ENCODE measurements at places on chromosomes 12 and 14.

GRCh38 chr14:22547948-22548750 is 40.9 kb downstream of the DAD1 start:
- peak; percentile 59 for DNase-seq

GRCh38 chr12:132083614-132083940 is 60.5 kb downstream of the DDX51 start:
- DNase-seq, result no peak

DNA sequence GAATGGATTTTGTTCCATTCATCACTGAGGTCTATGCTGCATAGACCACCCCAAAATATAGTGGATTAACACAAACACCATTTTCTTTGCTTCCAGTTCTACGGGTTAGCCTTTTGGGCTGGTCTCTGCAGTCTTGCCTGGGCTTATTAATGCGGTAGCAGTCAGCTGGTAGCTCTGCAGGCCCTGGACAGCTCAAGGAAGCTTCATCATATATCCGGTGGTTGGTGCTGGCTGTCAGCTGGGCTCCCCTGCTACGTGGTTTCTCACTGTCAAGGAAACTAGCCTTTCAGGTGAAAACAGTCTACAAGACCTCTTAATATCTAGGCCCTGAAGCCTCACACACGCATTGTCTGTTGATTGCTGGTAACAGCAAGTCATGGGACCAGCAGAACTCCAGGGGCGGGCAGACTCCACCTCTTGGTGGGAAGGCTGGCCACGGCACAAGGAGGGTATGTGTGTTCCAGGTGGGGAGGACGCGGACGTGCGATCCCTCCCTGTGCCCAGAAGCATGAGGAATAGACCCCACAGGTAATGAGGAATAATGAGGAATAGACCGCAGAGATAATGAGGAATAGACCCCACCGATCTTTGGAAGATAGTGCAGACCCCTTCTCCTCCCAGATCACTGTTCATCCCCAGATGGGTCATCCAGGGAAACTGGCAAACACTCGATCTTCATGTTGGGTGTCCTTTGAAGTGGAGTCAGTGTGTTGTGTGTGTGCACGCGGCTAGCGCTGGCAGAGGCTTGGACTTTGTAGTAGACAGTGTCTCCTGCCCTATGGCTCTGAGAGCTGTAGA is 13.3 kb downstream of the TSPAN9 start:
- no peak for DNase-seq

- no peak for DNase-seq
Measured at GRCh38 chr12:19154686-19155085, 25.2 kb downstream of the PLEKHA5 start.

DNA sequence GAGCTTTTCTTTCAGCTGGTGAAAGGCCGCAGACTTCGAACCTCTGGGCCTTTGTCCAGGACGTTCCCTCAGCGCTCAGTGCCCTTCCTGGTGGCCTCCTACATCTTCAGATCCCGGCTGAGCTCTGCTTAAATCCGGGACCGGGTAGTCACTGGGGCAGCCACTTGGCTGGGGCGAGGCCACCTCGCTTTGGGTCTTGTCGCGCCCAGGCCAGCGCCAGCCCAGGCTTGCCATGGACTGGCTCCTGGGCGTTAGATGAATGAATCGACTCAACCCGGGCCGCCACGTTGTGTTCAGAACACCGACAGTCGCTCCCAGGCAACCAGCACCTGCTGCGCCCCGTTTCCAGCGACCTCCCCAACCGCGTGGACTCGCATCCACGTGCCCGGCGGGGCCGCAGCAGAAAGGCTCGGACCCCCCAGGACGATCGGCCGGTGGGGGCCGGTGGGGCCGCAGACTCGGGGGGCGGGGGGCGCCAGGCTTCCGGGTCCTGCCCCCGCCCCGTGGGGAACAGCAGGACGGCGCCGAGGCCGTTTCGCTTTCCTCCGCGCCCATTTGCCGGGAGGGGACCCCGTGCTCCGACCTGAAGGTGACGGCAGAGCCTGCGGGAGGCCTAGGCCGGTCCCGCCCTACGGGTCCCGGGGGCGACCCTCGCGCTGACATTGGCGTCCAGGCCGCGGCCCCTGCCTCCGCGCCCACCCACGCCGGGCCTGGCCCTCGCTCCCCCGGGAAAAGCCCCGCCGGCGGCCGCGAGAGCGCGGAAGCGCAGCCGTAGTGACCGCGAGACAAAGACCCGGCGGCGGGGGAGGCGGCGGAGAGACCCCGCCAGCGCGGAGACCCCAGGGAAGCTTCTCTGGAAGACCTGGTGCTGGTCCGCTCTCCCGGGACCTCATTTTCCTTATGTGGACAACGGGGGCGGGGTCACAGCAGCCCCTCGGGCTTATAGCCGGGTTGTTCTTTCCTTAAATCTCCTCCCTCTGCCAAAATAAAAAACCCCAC is 37.3 kb upstream of the RCOR1 start:
- DNase-seq, result peak; percentile 28

- DNase-seq, result no peak
Measured at GRCh38 chr12:1362143-1362662, 232.2 kb downstream of the FBXL14 start.

- no peak for DNase-seq
Measured at GRCh38 chr12:104407438-104407837, 49.3 kb upstream of the CHST11 start.

- DNase-seq, result no peak
Measured at GRCh38 chr12:66048835-66049537, 81.6 kb downstream of the LLPH start.

- no peak for DNase-seq
Measured at GRCh38 chr14:91229005-91229382, 15.5 kb downstream of the GPR68 start.

DNA sequence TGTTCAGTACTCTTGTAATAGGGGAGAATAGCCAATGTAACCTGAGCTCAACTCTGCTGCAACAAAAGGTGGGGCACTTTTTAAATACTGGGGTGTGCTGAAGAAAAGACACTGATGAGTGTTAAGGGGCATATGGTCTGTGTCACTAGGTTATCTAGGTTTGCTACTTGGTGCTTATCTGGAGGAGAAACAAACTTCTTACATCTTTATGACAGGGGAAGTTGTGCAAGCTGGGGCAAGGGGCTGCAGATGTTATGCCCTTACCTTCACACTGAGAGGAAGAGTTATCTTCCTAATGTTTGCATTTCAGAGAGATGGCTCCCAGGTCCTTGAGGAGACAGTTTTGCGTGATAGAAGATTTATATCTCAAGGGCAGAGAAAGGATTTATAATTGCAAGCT is 90.9 kb upstream of the PKP2 start:
- no peak for DNase-seq

DNA sequence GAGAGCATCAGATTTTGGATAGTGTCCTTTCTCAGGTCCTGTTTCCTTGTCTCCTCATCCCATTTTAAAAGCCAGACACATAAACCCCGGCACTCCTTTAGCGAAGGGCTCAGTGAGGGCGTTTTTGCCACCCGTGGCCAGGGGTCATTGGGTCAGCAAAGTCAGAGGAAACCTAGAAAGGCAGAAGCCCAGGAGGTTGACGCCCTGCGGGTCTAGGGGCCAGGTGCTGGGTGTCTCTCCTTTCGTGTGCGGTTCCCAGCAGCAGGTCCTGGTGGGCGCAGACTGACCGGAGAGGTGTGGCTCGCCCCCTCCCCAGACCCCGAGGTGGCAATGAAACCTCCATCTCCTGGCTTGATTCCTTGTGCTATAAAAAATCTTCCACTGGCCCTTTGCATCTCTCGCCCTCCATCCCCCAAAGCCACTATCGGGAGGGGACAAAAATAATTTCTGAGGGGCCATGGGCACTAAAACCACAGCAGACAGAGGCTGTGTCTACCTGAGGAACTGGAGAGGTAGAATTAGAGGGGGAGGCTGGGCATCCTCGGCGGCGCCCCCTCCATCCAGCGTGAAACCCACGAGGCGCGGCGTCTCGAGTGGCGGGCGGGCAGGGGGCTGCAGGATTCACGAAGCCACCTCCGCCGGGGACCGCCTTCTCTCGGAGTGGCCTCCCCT is 858 bp upstream of the FRMD6 start:
- DNase-seq, result no peak

- DNase-seq, result no peak
Measured at GRCh38 chr12:49259452-49259851, 5.4 kb upstream of the TUBA1C start.

DNA sequence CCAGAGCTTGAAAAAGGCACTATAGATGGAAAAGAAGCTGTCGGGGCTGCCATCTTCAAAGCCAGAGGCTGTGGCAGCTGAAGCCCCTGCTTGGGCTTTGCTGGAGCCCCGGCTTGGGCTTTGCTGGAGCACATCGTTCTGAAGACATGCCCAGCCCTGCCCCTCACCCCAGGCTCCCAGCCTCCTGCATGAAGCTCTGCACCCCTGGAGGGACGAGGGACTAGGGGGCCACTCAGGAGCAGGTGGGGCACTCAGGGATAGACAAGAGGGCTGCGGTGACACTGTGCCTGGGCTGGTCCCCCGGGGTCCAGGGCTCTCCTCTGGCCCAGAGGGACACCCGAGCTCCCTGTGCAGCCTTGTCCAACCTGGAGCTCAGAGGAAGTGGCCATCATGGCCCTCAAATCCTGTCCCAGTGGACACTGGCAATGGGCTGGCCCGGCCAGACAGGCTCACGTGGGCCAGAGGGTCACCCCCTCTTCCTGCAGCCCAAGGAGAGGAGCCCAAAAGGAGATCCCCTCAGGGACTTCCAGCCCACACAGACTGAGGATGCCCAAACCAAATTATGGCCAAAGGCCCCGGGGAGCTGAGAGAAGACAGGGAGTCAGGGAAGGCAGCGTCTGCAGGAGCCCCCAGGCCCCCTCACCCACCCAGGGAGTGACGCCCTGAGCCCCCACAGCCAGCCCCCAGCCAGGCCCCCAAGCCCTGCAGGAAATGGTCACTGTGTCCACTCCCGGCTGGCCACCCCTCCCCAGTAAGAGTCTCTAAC is 23.1 kb upstream of the C14orf180 start:
- no peak for DNase-seq

DNA sequence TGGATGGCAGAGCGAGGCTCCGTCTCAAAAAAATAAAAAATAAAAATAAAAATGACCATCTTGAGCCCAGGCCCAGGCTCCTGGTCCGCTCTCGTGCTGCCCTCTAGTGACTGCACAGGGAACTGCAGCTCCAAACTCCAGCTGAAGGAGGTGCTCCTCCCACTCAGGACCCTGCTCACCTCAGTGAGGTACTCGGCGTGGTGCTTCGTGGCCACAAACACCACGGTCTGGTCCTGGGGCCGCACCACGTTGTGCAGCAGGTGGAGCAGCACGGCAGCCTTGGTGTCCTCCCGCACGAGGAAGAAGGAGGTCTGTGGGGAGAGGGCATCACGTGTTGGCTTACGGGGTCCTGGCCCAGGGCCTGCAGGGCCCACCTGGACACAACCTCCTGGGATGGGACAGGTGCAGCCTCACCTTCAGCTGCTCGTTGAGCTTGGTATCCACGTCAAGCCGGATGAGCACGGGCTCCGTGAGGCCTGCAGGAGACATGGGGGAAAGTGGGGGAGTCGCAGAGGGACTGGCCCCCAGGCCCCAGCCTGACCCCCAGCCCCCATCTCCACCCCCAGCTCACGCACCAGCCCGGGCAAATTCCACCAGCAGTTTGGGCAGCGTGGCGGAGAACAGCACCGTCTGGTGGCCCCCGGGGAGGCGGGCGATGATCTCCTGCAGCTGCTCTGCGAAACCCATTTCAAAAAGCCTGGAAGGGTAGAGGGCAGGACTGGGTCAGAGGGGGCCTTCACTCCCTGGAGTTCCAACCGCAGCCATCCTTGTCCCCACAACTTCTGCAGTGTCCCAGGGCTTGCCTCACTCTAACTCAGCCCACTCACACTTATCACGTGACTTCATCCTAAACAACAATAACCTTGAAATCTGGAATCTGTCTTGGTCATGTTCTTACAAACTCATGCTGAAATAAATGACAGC is 10.6 kb downstream of the DDX54 start:
- peak; percentile 67 for DNase-seq

DNA sequence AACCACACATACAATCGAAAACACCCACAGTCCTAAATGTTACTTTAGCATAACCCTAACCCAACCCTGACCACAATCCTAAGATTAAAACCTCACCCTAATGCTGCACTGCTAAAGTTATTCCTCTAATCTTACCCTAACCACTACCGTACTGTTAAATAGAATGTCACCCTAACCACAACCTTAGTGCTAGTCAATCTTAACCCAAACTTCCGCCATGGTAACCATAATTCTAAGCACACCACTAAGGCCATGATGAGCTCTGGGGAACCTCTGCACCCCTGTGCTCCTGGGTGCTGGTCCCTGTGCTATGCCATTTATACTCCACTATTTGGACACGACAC is 38.0 kb downstream of the LTBP2 start:
- peak; percentile 62 for DNase-seq

- DNase-seq, result no peak
Measured at GRCh38 chr14:71116568-71117122, 209.4 kb downstream of the PCNX1 start.

DNA sequence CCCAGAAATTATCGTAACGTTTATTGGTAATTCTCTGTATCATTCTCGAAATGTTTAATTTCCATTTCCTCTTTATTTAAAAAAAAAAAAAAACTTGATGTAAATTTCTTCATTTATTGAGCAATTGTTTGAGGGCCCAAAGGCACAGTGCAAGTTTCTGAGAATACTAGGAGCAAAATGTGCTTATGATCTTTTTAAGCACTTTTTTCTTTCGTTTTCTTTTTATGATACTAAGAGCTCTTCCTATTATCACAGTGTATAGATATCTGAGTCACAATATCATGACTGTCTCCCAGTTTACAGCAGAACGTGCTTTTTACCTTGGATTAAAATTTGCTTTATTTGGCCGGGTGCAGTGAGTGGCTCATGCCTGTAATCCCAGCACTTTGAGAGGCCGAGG is 5.6 kb downstream of the ATP2A2 start:
- DNase-seq, result no peak

DNA sequence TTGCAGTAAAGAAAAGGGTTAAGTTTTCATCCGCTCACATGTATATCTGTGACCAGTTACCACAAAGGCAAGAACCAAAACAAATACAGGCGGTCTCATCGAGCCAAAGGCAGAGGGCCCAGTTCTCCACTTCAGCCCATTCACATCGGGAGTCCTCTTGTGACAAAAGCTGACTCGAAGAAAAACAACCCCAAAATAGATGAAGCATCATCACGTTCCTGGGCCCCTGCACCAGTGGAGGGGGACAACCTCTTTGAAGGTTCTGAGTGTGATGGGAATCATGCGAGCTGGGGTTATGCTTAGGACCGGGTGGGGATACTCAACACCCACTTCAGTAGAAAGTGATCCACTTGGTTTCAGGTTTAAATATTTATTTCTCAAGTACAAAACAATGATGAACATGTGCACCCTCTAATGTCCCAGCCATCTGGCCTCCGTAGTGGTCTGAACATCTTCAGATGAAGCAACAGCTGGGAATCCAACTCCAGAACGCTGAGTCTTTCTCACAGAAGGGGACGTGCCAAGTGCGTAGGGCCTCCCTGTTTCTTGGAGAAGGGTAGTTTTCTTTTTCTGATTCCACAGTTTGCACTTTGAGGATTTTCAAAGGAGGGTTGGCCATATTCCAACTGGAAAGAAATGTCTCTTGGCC is 8.4 kb downstream of the GSC start:
- no peak for DNase-seq

GRCh38 chr14:37972941-37973887 is 234.5 kb upstream of the SSTR1 start:
- no peak for DNase-seq
